EH (cell line): ENCODE measurements at places on chromosomes 2 and 18.

- no peak for DNase-seq
These were observed 166.5 kb downstream of the CERS6 start for GRCh38 chr2:168622559-168622958.

GRCh38 chr2:123495241-123495640 is 529.8 kb upstream of the CNTNAP5 start:
- DNase-seq = no peak

DNA sequence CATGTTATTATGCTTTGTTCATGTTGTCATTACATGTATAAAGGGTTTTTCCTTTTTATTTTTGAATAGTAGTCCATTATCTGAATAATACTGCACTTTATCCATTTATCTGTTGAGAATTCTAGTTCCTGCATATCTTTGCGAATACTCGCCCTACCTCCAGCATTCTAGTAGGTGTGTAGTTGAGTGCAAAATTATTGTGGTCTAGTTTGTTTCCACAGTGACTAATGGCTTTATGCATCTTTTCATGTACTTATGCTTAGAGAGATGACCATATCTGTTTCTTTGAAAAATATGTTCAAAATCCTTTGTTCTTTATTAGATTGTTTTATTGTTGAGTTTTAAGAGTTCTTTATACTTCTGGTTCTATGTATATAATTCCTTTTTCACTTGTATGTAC is 48.8 kb downstream of the EIF5B start:
- DNase-seq = peak; percentile 19

DNA sequence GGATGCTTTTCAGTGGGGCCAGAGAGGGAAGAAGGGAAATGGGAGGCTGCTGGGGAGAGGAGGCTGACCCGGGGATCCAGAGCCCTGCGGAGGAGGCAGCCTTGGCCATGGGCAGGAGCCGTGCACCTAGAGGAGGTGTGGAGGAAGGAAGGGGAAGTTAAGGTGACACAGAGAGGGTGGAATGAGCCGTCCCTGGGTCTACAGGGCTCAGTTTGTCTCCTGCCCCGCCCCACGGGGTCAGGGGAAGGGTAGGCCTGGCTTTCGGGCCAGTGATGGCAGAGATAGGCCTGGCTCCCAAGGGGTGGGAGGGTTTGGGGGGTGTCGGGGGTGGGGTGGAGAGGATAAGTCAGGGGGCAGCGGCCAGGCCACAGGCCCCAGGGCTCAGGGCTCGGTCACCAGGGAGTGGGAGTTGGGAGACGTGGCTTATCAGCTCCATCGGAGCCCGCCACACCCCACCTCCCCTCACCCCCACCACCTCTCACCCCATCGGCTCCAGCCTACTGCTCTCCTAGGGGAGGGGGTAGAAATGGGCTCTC is 39.5 kb upstream of the NOTO start:
- no peak for DNase-seq

DNA sequence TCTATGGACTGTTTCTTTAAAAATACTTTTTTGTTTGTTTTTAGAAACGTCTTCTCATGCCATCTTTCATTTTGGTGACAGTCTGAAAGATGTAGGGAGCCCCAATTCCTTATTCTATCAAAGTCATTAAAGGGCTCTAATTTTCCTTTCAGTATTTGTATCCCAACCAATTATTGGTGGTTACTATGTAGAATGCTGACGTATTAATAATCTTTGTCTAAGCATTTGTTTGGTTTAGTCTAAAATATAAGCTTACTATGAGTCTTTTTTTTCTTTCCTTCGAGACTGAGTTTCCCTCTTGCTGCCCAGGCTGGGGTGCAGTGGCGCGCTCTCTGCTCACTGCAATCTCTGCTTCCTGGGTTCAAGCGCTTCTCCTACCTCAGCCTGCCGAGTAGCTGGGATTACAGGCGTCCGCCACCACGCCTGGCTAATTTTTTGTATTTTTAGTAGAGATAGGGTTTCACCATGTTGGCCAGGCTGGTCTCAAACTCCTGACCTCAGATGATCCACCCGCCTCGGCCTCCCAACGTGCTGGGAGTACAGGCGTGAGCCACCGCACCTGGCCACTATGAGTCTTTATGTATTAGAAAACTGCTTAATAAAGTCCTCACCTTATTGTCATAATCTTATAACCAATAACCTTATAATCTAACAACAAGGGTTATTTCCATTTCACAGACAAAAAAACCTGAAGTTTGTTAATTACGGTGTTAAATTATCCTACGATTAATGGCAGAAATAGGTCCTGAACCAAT is 849 bp upstream of the VRK2 start:
- no peak for DNase-seq

DNA sequence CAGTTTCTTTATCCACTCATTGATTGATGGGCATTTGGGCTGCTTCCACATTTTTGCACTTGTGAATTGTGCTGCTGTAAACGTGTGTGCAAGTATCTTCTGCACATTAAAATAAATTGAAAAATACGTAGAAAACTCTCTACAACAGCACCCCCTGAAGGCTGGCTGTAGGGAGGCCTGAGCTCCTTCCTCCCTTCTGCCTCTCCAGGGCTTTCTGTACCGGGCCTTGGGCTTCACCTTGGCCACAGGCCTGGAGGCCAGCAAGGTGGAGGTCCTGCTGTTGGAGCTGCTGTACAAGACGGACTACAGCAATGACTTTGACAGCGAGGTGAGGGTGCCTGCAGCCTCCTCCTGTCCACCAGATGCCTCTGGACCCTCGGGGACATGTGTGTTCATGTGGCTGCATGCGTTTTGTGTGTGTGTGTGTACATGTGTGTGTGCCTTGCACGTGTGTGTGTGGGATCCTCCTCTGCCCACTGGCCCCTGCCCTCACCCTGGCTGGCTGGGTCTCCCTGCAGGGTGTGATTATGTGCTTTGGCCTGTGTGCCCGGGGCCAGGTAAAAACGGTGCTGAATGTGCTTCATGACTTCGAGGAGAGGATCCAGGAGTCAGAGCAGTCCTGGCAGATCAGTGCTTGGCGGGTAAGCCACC is 29.2 kb downstream of the MROH2A start:
- no peak for DNase-seq

GRCh38 chr2:196499686-196500085 is 139.8 kb upstream of the CCDC150 start:
- no peak for DNase-seq

- no peak for DNase-seq
These were observed 32.9 kb upstream of the SPTBN1 start for GRCh38 chr2:54423213-54423612.

GRCh38 chr2:64641599-64641998 is 12.1 kb downstream of the SERTAD2 start:
- no peak for DNase-seq

- DNase-seq = no peak
These were observed 28.0 kb downstream of the CD28 start for GRCh38 chr2:203734276-203734983.
